ENCODE measurements at places on chromosomes 6 and 20.

DNA sequence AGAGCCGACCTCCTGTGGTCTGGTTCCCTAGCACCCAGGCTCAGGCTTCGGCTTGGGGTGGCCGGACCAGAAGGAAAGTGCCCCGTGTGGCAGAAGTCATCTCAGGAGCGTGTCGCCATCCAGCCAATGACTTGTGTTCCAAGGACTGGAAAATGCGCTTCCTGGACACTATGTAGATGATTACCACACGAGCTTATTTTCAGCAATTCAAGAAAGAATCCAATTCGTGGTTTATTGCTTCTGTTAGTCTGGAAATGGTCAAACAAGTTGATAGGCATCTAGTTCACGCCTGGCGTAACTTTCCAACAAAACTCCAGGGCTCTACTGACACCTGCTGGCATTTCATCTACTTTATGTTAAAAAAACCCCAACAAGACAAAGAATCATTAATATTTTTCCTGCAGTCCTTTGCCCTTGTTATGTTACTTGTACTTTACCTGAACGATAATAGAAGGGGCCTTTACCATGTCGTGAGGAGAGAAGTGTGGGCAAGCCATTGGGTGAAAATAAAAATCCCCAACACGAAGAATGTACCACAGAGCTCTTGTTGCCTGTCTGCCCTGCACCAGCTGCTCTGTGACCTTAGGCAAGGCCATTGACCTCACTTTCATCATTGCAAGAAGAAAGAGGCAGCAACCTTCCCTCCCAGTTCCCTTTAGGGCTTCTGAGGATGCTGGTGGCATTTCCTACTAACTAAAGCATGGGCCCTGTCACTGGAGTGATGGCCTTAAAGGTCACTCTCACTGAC is 154.7 kb upstream of the LAMP5 start:
- DNase-seq: peak; percentile 60

DNA sequence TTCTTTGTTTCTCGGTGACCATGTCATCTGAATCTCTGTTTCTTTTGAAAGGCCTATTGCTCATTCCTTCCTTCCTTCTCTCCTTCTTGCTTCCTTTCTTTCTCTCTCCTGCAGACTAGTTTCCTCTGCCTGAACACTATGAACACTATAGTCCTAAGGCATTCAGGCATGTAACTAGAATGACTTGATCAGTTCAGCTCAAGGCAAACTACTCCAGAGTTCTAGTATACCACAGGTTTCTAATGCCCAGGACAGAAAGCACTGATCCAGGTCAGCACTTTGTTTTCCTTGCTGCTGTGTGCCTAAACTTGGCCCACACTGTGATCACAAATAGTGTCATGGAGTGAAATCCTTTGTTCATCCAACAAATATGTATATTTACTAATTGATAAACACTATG is 324.1 kb upstream of the GJE1 start:
- no peak for DNase-seq

- DNase-seq: no peak
Observed at GRCh38 chr20:57507477-57507876, 17.5 kb downstream of the CTCFL start.

DNA sequence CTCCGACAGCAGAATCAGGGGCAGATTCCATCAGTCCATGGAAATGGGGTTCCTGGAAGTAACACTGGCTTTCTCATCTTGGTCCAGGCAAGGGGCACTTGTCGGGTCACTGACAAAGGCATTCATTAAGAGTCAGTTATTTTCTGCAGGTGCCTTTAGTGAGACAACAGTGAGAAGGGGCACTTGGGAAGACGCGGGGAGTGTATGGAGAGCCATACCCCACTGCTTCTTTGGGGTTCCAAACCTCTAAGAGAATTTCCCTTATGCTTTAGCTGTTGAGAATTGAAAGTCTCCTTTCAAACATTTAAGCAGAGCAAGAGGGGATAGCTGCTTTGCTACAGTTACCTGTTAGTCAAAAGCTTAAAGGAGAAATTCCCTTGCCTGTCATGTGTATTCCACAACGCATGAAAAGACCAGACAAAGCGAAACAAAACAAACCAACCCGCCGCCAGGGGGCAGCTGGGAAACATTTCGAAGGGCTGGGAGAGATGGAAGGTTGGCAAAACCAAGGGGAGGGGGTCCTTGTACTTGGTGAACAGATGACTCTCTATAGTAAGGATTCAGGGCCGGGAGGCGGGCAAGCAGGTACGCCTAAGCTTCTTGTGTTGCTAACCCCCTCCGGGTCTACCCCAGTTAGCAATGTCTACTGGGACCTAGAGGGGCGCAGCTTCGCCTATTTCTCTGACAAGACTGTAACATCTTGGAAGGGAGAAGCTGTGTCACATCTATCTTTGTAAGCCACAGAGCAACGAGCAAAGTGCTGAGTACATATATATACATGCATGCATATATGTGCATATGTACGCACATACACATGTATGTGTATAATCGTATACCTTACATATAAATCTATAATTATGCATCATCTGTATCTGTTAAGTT is 474.9 kb upstream of the AGPAT4 start:
- peak; percentile 82 for DNase-seq

DNA sequence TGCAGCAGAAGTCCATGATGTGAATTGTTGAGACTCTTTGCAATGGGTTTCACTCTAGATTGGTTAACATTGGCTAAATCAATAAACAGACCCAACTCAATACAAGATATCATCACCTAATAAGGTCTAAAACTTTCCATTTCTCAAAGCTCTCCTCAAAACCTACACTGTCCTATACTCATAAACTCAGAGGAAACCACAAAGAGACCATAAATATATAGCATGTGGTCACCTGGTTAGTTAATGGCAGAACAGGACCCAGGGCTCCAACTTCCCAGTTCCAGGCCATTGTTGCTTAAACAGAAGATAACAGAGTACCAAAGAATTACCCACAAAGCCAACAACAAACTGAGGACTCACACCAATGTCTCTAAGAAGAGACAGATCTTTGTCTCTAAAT is 12.0 kb downstream of the RTN4IP1 start:
- DNase-seq: no peak

- DNase-seq: no peak
Observed at GRCh38 chr6:111843347-111844147, 29.7 kb downstream of the FYN start.

DNA sequence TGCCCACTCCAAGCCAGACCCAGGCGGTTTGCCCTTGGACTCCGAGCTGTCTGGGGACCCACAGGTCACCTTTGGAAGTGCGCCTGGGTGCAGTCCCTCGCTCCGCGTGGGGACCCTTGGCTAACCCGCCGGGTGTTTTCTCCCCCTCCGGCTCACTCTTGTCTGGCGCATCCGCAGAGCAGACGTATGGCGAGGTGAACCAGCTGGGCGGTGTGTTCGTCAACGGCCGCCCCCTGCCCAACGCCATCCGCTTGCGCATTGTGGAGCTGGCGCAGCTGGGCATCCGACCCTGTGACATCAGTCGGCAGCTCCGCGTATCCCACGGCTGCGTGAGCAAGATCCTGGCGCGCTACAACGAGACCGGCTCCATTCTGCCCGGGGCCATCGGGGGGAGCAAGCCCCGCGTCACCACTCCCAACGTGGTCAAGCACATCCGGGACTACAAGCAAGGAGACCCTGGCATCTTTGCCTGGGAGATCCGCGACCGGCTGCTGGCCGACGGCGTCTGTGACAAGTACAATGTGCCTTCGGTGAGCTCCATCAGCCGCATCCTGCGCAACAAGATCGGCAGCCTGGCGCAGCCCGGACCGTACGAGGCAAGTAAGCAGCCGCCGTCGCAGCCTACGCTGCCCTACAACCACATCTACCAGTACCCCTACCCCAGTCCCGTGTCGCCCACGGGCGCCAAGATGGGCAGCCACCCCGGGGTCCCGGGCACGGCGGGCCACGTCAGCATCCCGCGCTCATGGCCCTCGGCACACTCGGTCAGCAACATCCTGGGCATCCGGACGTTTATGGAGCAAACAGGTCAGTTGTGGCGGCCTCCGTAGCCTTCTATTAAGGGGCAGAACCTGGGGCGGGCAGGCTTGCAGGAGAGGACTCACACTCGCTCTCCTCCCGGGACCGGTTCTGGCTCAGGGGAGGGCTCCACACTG is 1.1 kb downstream of the PAX1 start:
- DNase-seq: no peak

DNA sequence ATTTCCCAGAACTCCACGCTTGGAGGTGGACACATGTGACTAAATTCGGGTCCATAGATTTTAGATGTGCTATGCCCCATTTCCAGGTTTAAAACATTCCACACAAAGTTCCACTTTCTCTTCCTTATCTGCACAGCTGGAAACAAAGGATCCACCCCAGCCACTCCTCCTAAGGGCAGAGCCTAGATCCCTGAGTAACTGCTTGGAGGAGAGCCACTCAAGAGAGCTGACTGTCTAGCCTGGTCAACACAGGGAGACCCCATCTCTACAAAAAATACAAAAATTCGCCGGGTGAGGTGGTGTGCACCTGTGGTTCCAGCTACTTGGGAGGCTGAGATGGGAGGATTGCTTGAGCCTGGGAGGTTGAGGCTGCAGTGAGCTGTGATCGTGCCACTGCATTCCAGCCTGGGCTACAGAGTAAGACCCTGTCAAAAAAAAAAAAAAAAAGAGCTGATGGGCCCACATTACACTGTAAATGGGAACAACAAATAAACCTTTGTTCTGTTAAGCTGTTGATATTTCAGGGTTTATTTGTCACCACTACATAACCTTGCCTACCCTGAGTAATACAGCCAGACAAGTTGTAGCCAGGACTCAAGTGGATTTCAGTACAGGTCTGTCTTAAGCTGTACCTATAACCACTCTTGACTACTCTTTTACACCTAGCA is 25.8 kb upstream of the SNRPC start:
- no peak for DNase-seq

DNA sequence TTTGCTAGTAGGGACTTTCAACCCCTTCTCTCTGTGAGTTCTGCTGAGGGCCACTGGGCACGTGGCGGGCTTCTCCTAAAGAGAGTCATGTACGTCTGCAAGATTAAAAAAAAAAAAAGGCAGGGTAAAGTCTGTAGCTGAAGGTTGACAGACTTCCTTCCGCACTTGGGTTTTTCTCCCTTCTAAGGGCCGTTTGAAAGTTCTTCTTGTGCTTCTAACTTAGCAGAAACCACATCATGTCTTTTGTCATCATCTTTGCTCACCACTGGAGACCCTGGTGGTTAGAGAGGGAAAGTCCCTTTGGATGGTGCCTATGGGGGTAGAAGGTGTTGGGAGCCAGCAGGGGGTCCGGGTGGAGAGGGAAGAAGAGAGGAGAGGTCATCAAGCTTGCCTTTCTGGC is 31.4 kb downstream of the PRDM1 start:
- DNase-seq: no peak

Data from NCI-H82 (cell line).